Stimulated activated CD4-positive, alpha-beta T cell treated with anti-CD3 and anti-CD28 coated beads, Interleukin-1b, Interleukin-23, amount 100 ng/mL, for 1 hour (primary cell): ENCODE measurements at places on chromosomes 13 and 19.

DNA sequence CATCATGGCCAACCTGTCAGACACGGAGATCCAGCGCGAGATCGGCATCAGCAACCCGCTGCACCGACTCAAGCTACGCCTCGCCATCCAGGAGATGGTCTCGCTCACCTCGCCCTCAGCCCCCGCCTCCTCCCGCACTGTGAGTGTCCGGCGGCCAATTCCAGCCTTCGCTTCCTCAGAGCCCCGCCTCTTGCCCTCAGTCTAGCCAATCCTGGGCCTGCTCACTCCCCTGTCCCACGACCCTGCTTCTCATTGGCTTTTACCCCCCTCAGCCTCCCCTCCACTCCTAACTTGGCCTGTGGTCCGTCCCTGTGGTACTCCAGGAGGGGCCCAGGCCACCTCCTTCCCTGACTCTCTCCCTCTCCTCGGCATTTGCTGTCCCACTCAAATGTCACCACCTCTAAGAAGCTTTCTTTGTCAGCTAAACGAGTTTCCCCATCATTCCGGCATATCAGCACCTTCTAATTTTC is 12.3 kb downstream of the HRC start:
- peak; percentile 35 for DNase-seq

DNA sequence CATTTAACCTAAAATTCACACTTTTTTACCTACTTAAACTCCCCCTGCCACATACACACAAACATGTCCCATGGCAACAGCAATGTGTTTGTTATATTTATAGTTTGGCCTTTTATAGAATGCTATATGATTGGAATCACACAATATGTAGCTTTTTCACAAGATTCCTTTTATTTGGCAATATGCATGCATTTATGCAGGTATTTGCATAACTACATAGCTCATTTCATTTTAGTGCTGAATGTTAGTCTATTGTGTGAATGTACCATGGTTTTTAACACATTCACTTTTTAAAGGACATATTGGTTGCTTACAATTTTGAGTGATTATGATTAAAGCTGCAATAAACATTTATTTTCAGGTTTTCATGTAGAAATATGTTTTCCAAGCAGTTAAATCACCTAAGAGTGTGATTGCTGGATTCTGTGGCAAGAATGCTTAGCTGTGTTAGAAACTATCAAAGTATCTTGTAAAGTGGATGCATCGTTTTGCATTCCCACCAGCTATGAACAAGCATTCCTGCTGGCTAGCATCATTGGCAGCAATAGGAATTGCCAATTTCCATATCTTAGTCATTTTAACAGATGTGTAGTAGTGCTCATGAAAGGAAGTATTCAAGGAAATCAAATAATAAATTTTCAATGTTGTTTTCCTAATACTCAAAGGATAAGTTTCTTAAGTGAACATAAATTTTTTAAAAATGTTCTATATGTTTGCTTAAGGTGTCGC is 557.0 kb downstream of the SLITRK1 start:
- DNase-seq, result no peak

DNA sequence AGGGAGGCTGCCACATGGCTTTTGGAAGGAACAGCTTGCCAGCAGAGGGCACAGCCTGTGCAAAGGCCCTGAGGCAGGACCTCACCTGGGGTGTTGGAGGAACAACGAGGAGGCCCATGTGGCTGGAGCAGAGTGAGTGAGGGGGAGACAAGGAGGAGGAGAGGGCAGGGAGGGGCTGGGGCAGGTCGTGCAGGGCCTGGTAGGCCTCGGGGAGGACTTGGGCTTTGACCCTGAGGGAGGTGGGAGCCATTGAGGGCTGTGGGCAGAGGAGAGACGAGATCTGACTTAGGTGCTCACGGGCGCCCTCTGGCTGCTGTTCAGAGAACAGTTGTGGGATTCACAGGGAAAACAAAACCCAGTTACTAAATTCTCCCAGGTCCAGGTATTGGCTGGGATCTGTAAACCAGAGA is 25.2 kb downstream of the ZNRF4 start:
- DNase-seq, result no peak

DNA sequence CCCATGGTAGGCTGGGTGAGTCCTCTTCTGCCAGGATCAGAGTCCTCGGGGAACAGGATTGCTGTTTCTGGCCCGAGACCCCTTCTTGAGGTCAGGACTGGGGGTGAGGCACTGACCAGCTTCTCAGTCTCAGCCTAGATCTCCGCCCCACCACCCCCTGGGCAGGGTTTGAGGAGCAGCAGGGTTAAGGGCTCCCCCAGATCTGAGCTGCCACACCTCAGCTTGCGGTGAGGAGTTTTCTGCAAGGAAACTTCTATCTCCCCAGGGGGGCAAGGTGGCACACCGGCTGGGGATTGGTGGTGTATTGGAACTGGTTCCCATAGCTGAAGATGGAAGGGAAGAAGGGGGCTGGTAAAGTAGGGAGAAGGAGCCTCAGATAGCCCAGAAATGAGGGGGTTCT is 19.5 kb downstream of the CHST8 start:
- no peak for DNase-seq

- DNase-seq, result no peak
These were observed 827.7 kb upstream of the PCDH9 start for GRCh38 chr13:68057836-68058235.

DNA sequence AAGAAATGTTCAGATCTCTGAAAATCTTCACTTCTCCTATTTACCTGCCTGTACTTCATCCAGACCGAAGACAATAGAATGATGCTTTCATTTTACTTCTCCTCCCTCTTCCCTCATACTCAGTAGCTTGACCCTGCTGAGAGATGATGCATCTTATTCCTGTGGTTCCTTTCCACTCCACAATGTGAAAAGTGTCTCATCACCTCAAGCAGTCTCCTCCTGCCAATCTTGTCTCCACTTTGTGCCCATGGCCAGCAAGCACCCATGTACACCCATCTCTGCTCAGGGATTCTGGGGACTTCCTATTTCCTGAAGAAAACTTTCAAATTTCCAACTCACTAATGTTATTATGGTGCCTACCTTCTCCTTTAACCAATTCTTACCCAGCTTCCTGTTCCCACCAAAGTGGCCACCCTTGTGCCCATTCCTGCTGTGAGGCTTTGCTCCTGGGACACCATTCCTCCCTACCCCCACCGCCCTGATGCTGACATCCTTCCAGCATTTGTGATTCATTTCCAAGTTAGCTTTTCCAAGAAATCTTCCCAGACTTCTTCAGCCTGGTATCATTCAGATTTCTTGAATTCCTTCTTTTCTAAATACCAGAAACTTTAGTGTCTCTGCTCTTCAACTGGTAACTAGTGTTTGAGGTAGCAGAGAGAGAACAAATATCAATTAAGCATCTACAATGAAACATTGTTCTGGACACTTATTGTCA is 212.5 kb downstream of the POSTN start:
- no peak for DNase-seq

GRCh38 chr13:71290963-71291841 is 575.8 kb downstream of the DACH1 start:
- peak; percentile 1 for DNase-seq

GRCh38 chr13:72403396-72404010 is 323.9 kb downstream of the MZT1 start:
- DNase-seq, result no peak

- no peak for DNase-seq
These were observed 618.0 kb downstream of the DACH1 start for GRCh38 chr13:71249011-71249410.

- no peak for DNase-seq
These were observed 218.7 kb downstream of the DNAJC15 start for GRCh38 chr13:43242040-43242439.

GRCh38 chr19:2360833-2361232 is 768 bp downstream of the TMPRSS9 start:
- DNase-seq, result no peak

- DNase-seq, result no peak
These were observed 29.7 kb upstream of the ZNF681 start for GRCh38 chr19:23788411-23788810.

- no peak for DNase-seq
These were observed 4.3 kb upstream of the SLITRK5 start for GRCh38 chr13:87666831-87667230.

- no peak for DNase-seq
These were observed at the start of gene CPT1C for GRCh38 chr19:49690656-49691242. TSS of gene CPT1C (plus strand) at chr19:49691116. CDS start at chr19:49692253, 1,137 bp downstream.

DNA sequence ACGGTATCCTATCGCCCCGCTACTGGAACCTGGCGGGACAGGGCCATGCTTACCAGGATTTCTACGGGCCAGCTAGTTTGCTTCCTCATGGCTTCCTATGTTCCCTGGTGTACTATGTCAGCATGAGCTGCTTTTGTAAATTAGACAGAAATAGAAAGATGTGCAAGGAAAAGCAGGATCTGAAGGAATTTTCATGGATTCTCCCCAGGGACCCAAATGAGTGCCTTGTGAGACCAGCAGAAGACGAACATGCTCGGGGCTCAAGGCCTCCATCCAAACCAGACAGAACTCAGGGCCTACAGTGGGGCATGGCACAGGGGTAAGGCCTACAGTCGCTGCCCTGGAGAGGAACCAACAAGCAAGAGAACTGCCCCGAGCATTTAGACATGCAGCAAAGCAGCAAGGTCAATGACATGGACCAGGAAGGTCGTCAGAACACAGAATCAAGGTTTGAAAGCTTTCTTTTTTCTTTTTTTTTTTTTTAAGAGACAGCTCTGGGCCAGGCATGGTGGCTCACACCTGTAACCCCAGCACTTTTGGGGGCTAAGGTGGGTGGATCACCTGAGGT is 17.3 kb downstream of the EPS15L1 start:
- no peak for DNase-seq

DNA sequence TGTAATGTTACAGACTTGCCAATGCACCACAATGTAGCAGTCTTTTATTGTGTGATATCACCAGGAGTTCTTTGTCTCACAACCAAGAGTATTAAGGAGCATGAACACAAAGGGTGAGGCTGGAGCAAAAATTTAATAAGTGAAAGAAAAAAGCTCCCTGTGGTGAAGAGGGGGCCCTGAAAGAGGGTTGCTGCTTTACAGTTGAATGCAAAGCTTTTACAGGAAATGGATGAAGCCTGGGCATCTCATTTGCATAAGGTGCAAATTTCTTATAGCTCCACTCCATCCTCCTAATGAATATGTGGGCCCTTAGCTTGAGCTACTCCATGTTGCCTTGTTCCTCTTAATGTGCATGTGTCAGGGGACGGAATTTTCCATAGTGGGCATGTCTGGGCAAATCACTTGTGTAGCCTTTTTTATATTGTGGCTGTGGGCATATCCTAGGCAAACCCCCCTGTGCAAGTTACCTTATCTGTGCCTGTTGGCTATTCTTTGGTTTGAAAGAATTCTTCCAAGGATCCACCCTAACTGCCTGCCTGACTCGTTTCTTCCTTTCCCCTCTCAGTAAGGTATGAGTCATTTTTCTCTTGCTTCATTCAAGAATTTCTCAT is 45.3 kb upstream of the TRPC4 start:
- no peak for DNase-seq

- no peak for DNase-seq
These were observed 161.6 kb downstream of the PAN3 start for GRCh38 chr13:28299916-28300315.

- no peak for DNase-seq
These were observed 183.0 kb downstream of the ZNF536 start for GRCh38 chr19:30555075-30555790.

DNA sequence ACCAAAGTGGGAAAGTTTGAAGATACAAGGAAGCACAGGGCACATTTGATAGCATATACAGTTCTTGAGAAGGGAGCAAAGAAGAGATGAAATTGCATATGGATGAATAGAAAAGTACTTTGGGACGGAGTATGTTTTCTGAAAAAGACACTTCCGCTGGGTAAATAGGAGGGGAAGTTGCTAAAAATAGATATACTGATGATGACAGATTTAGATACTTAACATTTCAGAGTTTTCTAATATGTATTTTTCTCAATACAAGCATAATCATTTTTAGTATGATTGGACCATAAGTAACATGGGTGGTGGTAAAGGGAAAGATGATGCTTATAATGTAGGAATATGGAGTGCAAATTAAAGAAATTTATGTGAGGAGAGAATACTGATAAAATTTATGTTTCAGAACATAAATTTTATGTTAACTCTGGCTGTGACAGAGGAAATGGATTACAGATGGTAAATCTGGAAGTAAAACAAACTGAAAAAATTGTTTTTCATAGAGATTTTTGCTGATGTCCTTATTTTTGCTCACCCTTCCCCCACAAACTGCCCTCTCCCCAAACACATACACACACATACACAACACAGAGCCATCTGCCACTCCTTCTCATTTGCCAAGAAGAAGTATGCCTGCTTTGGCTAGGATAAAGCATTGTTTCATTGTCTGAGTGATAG is 583.9 kb upstream of the MIR17HG start:
- DNase-seq, result no peak

DNA sequence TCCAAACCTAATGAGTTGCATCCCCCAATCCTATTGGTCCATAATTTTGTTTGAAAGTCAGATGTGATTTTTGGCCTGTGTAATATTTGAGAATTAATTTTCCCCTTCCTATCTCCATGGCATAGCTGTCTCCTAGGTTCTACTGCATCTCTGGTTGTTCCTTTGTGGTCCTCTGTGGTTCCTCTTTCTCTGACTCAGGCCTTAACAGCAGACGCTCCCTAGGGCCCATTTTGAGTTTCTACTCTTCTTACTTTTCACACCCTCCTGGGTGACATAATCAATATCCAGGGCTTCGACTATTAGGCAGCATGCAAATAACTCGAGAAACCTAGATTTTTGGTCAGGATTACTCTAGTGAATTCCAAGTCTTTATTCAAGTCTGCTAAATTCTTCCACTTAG is 160.7 kb downstream of the RFC3 start:
- DNase-seq, result no peak

GRCh38 chr13:90951663-90952062 is 395.8 kb upstream of the MIR17HG start:
- no peak for DNase-seq

- DNase-seq, result no peak
These were observed 4.8 kb downstream of the TSKS start for GRCh38 chr19:49758292-49758691.

GRCh38 chr13:31717583-31717982 is 21.7 kb upstream of the RXFP2 start:
- DNase-seq, result no peak

DNA sequence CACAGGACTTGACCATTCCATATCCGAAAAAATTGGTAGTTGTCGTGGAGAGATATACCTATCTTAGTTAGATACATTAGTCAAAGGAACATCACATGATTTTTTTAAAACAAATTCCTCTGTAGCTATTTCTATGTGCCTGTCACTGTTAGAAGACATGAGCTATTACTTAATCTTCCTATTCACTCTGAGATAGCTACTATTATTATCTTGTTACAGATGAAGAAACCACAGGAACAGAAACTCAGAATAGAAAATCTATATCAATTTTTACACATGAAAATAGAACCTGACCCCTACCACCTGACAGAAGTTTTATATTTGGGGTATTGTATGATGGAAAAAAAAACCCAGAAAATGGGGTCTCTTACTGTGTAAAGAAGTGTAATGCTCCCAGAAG is 68.9 kb upstream of the TDRD3 start:
- no peak for DNase-seq

DNA sequence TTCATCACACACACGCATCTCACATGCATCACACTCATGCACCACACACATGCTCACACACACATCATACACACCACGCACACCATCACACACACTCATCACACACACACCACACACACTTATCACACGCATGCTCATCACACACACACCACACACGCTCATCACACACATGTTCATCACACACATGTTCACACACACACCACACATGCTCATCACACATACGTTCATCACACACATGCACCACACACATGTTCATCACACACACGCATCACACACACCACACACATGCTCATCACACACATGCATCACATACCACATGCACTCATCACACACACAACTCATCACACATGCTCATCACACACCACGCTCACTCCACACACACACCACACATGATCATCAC is 46.9 kb downstream of the C1QTNF9 start:
- DNase-seq, result no peak
